Small intestine (tissue), 16 donors: ENCODE measurements at places on chromosomes 11 and 22. TPM values are rescaled to one million over a fixed set of nuclear protein-coding genes. Genes with fewer than 3 reads are reported as not detected.

The CREB3L1 gene
- polyA plus RNA-seq: 15.7 TPM

The NFRKB gene
- 10.3 TPM for polyA plus RNA-seq

The NCAM1 gene
- polyA plus RNA-seq: 2.7 TPM

The SLC6A5 gene
- polyA plus RNA-seq: under 0.01 TPM

The LIF gene
- 3.0 TPM for polyA plus RNA-seq

The SHISAL1 gene
- polyA plus RNA-seq: 0.56 TPM

The MS4A6E gene
- not detected for polyA plus RNA-seq

- peaks cover 5% of the 10 kb centered on the region for H3K4me1 ChIP-seq
- H3K27me3 ChIP-seq: no peaks in the 10 kb centered on the region
- no peak for DNase-seq
- H3K27ac ChIP-seq: no peak overlapping the region
Observed at GRCh38 chr11:46519351-46519750, 74.5 kb downstream of the AMBRA1 start.

- no peak overlapping the region for H3K27ac ChIP-seq
- no peaks in the 10 kb centered on the region for H3K4me1 ChIP-seq
- H3K4me3 ChIP-seq: no peak overlapping the region
Observed at GRCh38 chr11:128207861-128208321, 379.5 kb downstream of the ETS1 start.

DNA sequence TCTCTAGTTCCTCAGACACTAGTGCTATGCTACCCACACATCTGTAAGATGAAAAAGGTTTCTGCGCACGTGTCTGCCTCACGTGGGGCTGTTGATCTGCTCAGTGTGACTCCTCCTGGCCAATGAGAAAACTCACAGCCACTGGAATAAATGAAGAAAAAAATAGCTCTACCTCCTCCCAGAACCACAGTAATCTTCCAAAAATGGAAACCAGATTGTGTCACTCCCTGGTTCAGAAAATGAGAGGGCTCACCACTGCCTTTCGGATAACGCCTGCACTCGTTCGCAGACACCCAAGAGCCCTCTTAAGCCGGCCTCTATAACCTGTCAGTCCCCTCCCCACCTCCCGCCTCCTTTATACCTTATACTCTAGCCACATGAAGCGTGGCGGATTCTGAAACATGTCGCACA lies 5.1 kb downstream of the APBB1 start:
- H3K4me1 ChIP-seq: no peaks in the 10 kb centered on the region
- H3K36me3 ChIP-seq: peaks cover 16% of the 10 kb centered on the region
- DNase-seq: no peak
- no peak overlapping the region for H3K4me3 ChIP-seq
- no peaks in the 10 kb centered on the region for H3K27me3 ChIP-seq

- H3K4me1 ChIP-seq: no peaks in the 10 kb centered on the region
- H3K27ac ChIP-seq: no peak overlapping the region
- peaks cover 2% of the 10 kb centered on the region for H3K27me3 ChIP-seq
- no peaks in the 10 kb centered on the region for H3K36me3 ChIP-seq
Observed at GRCh38 chr11:66418986-66419308, 1.9 kb upstream of the NPAS4 start.

DNA sequence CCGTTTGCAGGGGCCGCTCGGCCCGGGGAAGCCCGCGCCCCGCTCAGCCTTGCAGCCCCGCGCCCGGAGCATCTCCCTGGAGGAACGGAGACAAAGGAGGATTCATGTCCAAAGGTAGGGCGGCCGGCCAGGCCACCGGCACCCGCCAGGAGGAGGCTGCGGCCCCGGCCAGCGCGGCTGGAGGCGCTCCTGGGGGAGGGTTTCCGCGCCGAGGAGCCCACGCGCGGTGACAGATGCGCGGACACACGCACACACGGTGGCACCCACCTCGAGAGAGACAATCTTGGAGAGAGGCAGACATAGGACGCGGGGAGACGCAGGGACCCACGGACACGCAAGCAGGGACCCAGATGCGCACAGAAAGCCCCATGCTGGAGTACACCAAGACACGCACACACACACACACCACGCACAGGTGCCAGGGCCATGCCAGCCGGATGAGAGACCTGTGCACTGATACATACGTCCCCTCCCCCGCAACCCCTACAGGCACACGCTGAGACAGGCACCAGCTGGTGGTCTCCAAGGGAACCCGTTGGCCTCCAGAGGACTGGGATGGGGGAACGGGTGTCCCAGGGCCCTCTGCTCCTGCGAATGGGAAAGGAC lies 7.8 kb downstream of the SEPTIN3 start:
- H3K27ac ChIP-seq: no peak overlapping the region
- no peak overlapping the region for H3K4me3 ChIP-seq
- no peaks in the 10 kb centered on the region for H3K36me3 ChIP-seq
- no peaks in the 10 kb centered on the region for H3K4me1 ChIP-seq
- no peaks in the 10 kb centered on the region for H3K27me3 ChIP-seq
- no peak for DNase-seq

DNA sequence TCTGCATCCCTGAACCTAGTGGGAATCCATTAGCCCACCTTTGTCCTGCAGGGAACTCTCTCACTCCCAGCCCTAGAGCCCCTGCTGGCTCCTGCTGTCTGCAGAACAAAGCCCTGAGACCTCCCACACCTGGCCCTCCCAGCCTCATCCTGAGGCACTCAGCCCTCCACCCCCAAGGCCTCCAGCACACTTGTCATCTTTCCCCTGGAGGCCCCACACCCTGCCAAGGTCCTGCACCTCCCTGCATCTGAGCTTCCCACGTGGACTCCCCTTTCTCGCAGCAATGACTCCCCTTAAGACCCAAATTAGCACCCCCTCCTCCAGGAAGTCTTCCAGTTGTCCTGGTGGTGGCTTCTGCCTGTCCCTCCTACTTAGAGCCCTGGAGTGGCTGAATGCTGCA lies 42.3 kb upstream of the LINC01488 start:
- H3K4me1 ChIP-seq: peaks cover 2% of the 10 kb centered on the region
- H3K27ac ChIP-seq: no peak overlapping the region
- no peaks in the 10 kb centered on the region for H3K27me3 ChIP-seq
- no peak for DNase-seq
- no peaks in the 10 kb centered on the region for H3K36me3 ChIP-seq

- no peak overlapping the region for H3K4me3 ChIP-seq
- no peaks in the 10 kb centered on the region for H3K27me3 ChIP-seq
- no peaks in the 10 kb centered on the region for H3K4me1 ChIP-seq
- DNase-seq: no peak
- H3K27ac ChIP-seq: no peak overlapping the region
Observed at GRCh38 chr11:113251281-113251680, 63.1 kb upstream of the TTC12 start.

GRCh38 chr11:128036006-128036405 lies 551.4 kb downstream of the ETS1 start:
- no peaks in the 10 kb centered on the region for H3K36me3 ChIP-seq
- no peak for DNase-seq
- H3K27me3 ChIP-seq: no peaks in the 10 kb centered on the region
- no peaks in the 10 kb centered on the region for H3K4me1 ChIP-seq
- no peak overlapping the region for H3K4me3 ChIP-seq
- no peak overlapping the region for H3K27ac ChIP-seq

DNA sequence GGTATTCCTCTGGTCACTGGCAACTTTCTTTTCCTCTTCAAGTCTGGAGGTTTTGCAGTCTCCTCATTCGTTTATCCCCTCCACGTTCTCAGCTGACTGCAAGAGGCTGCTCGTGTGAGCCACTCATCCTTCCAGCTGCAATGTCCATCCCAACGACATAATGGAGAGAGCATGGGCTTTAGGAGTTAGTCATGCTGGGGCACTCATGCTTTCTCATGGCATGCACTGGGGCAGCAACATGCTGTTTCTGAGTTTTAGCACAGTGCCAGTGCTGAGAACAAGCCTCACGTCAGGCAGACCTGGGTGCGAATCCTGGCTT lies 7.1 kb downstream of the DCPS start:
- H3K36me3 ChIP-seq: no peaks in the 10 kb centered on the region
- no peaks in the 10 kb centered on the region for H3K27me3 ChIP-seq
- no peak overlapping the region for H3K27ac ChIP-seq
- no peaks in the 10 kb centered on the region for H3K4me1 ChIP-seq
- no peak overlapping the region for H3K4me3 ChIP-seq

GRCh38 chr22:37269936-37270678 lies 12.2 kb upstream of the CYTH4 start:
- no peak overlapping the region for H3K27ac ChIP-seq
- DNase-seq: no peak
- H3K4me3 ChIP-seq: no peak overlapping the region
- H3K4me1 ChIP-seq: no peaks in the 10 kb centered on the region
- H3K36me3 ChIP-seq: no peaks in the 10 kb centered on the region

DNA sequence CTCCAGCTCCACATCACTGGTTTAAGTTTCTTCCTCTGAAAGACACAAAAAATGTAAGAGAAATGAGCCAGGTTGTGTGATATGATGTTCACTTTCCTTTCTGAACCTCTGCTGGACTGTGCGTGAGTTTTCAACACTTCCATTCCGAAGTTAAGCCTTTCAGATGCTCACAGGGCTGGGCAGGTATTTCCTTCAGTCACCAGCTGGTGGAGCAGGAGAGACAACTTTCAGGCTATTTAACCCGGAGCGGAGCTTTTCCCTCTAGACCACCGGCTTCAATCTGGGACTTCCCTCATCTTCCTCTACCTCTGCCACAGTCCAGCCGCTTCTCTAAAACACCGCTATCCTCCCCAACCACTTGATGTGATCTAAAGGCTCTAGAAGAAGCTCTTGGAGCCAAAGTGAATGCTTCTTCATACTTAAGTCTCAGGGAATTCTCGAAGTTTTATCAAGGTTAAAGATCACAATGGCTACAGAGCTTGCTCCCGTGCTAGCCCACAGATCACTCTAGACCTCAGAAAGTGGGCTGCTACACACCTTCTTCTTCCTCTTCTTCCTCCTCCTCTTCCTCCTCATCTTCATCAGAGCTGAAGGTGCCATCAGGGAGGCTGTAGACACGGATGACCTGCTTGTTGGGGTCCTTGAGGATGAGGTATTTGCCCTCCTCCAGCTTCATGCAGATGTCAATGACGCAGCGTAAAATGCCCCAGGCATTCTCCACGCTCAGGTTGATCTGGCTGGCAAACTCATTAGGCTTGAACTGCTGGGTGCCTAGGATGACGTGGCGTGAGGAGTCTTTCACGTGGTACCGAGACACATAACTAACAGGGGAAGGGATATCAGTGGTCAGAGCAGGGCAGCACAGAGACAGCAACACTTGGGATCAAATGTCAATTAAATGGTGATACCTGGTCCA lies 4.4 kb upstream of the FOXRED2 start:
- peaks cover 11% of the 10 kb centered on the region for H3K4me1 ChIP-seq
- no peak overlapping the region for H3K4me3 ChIP-seq
- H3K27me3 ChIP-seq: no peaks in the 10 kb centered on the region
- no peak overlapping the region for H3K27ac ChIP-seq
- DNase-seq: peak; percentile 40
- H3K36me3 ChIP-seq: peaks cover 59% of the 10 kb centered on the region

GRCh38 chr11:113841691-113842090 lies 33.7 kb downstream of the USP28 start:
- no peak overlapping the region for H3K27ac ChIP-seq
- no peak for DNase-seq
- no peaks in the 10 kb centered on the region for H3K4me1 ChIP-seq
- no peak overlapping the region for H3K4me3 ChIP-seq

GRCh38 chr11:46547579-46547978 lies 46.2 kb downstream of the AMBRA1 start:
- peaks cover 30% of the 10 kb centered on the region for H3K36me3 ChIP-seq
- H3K27me3 ChIP-seq: no peaks in the 10 kb centered on the region
- H3K27ac ChIP-seq: no peak overlapping the region
- no peak for DNase-seq

DNA sequence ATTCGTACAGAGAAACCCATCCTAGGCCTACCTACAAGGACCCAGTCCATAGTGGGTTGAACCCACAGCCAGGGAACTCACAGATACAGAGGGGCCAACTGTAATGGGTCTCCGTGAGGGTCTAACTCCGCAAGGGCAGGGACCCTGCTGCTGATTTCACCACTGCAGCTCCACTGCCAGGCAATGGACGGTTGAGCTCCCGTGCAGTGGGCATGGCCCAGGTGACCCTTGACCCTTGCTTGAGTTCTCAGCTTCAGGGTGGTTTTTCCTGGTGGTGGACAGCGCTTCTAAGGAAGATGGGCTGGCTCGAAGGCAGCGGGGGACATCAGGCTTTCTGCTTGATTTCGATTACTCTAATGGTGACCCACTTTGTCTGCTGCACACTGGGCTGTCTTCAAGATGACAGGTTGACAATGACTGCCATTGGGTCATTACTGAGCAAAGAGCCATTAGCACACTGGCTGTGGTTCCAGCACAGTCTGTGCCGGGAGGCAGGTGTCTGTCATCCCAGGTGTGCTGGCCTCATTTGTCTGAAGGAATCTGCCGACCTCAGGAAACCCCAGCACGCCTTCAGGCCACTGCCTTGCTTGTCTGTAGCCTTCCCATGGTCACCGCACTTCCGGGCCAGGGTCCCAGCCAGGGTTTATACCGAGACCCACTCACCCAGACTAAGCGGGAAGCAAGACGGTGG lies 3.7 kb upstream of the GAL start:
- H3K36me3 ChIP-seq: no peaks in the 10 kb centered on the region
- no peak overlapping the region for H3K4me3 ChIP-seq
- H3K4me1 ChIP-seq: no peaks in the 10 kb centered on the region
- DNase-seq: no peak
